C1 segment of cervical spinal cord (tissue), 14 donors: ENCODE measurements at places on chromosomes 12 and 14.

DNA sequence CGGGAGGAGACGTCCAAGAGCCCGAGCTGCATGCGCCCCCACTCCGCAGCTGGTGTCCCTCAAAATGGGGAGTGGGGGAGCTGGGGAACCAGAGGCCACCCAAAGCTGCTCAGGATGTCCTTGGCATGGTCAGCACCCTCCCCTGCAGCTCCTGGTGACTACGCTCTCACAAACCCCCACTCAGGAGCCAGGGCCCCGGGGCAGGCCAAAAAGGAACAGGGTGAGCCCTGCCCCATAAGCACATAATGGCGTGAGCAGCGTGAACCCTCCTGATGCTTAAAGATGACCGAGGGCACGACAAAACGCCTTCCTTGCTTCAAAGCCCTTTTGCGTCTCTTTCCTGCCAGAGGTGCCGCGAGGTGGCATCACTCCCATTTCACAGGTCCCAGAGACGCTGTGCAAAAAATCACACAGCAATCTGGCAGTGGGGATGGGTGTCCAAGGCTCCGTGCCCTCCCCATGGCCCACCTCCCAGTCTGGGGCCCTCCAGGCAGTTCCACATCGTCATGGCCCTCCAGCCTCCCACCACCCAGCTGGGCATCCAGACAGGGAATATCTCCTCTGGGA lies 13.5 kb downstream of the NCOR2 start:
- no peak for DNase-seq

DNA sequence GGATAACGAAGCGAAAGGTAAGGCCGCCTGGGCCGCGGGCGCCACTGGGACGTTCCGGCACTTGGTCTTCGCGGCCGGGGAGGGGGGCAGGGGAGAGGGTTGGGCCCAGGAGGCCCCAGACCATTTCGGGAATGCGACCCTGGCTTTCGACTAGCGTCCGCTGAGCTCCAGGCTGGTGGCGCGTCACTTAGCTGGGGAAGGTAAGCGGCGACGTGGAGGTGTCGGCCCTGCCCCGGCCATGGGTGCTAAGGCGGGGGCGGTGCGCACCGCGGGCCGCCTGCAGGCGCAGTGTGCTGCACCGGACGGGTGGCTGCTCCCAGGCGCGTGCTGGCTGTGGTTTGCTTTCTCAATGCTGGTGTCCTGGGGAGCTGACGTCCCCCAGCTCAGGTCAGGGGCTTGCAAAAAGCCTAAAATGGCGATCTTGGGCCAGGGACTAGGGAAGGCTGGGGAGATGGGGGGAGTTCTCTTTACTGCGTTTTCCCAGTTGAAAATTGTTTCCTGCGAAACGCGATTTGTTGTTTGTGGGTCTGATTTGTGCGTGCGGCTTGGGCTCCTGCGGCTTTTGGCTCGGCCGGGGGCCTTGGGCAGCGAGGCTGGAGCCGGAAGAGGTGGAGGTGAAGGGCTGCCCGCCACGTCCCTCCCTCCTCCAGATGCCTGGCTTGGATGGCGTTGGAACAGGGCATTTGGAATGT lies 1.2 kb downstream of the HOXC10 start:
- DNase-seq, result no peak

DNA sequence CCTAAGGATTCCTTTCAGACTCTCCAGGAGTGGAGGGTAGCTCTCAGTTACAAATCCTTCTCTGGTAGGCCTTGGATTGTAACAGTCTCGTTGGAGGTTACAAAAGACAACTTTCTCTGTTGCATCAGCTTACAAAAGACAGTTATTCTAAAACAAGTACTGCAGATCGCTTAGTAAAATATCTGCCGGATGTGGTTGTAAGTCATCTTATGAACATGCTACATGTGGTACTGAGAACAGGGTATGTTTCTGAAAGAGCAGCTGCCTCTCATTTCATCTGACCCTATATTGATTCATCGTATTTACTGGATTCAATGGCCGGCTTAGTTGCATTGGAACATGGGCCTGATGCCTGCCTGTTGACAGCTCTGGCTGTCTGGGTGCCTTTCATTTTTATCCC lies 157.4 kb downstream of the PTCSC3 start:
- DNase-seq, result no peak

DNA sequence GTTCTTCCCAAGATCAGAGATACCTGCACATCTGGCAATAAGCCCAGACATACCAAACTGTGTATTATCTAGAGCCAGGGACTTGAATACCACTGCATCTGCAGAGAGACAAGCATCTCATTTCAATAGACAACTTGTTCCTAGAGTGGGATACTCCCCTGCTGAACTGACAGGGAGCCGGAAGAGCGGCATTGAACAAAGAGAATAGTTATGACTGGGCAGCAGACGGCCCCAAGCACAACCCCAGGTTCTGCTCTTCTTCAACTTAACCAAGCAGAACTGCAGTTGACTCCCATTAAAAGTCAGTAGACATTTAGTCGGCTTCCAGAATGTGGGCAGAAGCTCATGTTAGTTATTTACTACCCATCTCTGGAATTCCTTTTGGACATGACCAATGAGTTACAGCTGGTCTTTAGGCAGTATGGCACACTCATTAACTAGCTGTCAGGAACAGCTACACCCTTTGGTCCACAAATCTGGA lies 112.9 kb downstream of the HMGA2 start:
- DNase-seq, result no peak

- DNase-seq, result no peak
These were observed 65.0 kb downstream of the NUMB start for GRCh38 chr14:73393375-73393774.

DNA sequence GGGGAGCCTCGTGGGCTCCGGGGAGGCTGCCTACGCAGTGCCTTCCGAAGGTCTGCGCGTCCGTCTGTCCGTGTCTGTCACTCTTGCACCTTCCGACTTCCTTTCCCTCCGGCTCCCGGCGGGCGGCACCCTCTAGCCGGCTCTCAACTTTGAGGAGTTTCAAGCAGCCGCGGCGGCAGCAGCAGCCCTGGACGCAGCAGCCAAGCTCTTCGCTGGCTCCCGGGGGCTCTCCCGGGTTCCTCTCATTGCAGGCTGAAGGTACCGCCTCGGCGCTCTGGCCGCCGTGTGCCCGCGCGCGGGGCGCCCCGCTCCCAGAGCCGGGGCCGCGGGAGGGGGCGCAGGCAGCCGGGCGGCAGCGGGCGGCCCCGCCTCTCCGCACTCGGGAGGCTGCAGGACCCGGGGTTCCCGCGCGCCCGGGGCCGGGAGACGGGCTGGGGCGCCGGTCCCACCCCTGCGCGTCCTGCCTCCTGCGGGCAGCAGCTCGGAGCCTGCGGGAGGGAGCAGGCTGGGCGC lies at the start of the genes AMIGO2 and PCED1B:
Gene AMIGO2 (minus strand): TSS at position 492 of the 513 bp plus-strand sequence. CDS start 957 bp downstream, outside the sequence.
Gene PCED1B (plus strand): TSS at position 154 of the 513 bp plus-strand sequence. CDS start 155,443 bp downstream, outside the sequence.
- DNase-seq, result peak; percentile 35

DNA sequence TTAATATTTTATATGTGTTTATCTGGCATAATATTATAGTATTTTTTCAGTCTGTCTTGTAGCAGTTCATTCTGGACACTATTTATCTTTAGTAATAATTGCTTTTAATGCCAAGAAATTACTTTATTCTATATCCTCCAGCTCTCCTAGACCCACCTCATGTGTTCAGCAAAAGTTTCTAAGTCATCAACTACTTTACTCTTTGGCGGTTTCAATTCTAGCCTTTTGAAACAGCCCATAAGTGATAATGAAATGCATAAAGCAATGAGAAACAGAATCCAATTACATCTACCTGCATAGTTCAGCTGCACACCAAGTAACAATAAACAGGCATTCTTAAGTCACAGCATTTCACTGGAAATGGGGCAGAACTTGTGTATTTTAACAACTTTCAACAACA lies 225.5 kb downstream of the SLC25A21 start:
- no peak for DNase-seq

DNA sequence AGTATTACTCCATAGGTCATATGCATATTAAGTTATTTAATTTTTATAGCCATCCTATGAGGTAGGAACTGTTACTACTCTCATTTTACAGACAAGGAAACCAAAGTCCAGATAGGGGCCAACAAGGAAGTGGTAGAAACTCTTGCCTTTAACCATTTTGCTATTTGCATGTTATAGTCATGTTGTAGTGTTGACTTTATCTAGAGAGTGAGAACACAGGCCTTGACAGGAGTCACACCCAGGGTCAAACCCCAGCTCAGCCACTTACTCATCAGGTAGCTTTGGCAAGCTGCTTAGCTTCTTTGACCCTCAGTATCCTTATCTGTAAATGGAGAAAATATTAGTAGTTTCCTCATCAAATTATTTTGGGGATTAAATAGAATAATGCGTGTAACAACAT lies 156.2 kb downstream of the CAND1 start:
- no peak for DNase-seq

DNA sequence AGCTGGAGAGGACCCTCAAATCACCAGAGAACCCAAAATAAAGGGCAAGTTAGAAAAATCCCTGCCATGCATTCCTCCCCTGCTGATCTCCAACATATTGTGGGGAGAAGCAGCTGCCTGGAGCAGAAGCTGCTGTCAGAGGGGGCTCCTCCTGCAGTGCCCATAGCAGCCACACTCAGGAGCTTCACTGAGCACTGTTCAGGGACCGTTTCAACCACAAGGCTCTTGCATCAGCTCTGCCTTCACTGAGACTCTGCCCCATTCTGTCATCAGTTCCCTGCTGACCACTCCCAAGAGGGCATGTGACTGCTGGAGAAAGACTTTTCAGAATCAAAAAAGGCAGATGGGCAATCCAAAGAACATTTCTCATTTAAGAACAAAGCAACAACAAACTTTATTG lies 392.7 kb downstream of the GALC start:
- no peak for DNase-seq

DNA sequence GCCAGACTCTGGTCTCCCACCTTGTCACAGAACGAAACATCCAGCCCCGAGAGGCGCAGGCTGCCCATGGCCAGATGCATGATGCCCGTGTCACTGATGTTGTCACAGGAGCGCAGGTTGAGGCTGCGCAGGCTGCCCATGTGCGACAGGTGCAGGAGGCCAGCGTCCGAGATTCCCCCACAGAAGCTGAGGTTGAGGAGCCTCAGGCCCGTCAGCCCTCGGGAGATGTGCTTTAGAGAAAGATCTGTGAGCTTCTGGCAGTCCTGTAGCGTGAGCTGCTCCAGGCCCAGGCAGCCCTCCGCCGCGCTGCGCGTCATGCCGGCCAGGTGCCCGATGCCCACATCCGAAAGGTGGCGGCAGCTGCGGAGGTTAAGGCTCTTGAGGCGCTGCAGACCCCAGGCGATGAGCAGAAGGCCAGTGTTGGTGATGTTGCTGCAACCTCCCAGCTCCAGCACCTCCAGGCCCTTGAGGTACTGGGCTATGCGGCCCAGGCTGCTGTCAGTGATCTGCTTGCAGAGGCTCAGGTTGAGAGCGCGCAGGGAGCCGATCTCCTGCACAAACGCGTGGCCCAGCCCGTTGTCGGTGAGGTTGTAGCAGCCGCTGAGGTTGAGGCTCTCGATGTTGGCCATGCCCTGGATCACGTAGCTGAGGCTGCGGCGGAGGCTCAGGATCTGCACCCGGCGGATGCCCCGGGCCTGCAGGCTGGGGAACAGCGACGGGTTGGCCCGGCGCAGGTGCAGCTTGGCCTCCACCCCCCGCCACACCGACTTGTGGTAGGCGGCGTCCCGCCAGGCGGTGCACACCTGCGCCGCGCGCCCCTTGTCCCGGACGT lies 991 bp downstream of the FBXL14 start:
- no peak for DNase-seq

DNA sequence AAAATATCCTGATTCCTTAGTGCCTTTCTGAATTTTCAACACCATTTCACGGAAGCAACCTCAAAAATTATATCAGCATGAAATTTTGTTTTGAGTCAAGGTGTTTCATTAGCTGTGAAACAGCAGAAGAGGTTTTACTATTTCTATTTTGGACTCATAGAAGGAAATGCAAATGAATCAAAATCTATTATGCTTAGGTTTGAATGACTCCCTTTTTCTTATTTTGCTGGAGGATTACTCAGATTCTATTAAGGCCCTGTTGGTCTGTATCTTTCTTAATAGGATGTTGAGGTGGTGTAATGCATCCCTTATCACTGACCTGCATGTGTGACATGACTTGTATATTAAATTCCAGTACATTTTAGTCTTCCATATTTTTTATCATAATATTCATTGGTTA lies 165.8 kb downstream of the TMTC2 start:
- DNase-seq, result no peak

GRCh38 chr12:67270622-67271021 lies 1.5 kb downstream of the CAND1 start:
- DNase-seq, result no peak

DNA sequence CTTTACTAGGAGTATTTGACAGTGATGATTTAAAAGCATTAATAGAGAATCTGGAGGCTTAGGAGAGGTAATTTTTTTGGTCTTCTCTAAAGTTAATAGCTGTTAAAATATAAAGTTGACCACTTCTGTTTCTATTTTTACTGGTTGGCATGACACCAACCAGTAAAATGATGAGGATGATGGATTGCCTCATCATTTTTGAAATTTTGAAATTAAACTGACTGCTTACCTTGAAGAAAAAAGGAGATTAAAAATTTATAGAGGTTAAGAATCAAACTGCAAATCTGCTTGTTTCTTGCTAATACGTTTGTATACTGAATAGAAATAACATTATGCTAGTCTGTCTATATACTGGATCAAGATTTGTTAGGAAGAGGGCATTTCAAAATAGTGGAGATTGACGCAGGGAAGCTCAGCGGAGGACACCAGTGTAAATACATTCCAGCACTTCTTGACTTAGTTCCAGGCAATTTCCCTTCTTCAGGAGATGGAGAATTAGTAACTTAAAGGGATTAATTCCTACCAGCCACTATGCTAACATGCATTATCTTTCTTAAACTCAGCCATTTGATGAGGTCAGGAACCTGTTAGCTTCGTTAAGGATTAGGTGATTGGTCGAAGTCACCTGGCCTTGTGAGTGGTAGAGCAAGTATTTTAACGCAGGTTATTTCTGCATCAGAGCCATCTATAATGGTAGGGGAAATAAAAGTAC lies 3.6 kb downstream of the EID3 start:
- no peak for DNase-seq

- no peak for DNase-seq
These were observed 1.2 kb downstream of the SCNN1A start for GRCh38 chr12:6374028-6374785.

GRCh38 chr12:51686727-51687126 lies 95.7 kb downstream of the SCN8A start:
- DNase-seq, result no peak

- DNase-seq, result no peak
These were observed 328.8 kb downstream of the ADGRD1 start for GRCh38 chr12:131282292-131283080.

DNA sequence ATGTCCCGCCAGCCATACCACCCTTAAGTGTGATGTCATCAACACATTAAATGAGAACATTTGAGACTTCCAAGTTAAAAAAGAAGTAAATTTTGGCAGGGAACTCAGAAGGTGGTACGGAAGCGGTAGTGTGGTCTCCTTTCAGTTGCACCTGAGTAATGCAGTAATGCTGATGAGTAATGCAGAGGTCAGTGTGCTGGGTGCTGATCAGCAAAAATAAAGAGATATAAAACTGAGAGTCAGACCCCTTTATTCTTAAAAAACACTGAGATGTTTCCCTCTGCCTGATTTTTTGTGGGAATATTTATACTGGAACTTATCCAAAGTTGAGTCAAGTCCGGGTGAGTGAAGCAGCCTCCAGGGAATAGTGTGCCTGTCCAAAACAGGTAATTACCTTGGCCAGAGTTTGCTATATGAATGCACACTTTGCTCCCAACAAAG lies 370.6 kb upstream of the PRICKLE1 start:
- DNase-seq, result no peak

GRCh38 chr12:119704065-119704747 lies 36.3 kb downstream of the PRKAB1 start:
- no peak for DNase-seq

- DNase-seq, result no peak
These were observed 69.2 kb downstream of the SLC41A2 start for GRCh38 chr12:104888892-104889291.
